Activated CD4-positive, alpha-beta memory T cell treated with anti-CD3 and anti-CD28 coated beads, Interleukin-2, amount 10 ng/mL, durations not matched to agents 7 days and 5 days (primary cell): ENCODE measurements at places on chromosomes 2 and 18. TPM values are rescaled to one million over a fixed set of nuclear protein-coding genes. Genes with fewer than 3 reads are reported as not detected.

- peak; percentile 56 for DNase-seq
- H3K36me3 ChIP-seq = peaks cover 4% of the 10 kb centered on the region
- peak overlapping the region; percentile 78 for H3K4me3 ChIP-seq
- H3K27ac ChIP-seq = peak overlapping the region; percentile 75
- peaks cover 12% of the 10 kb centered on the region for H3K4me1 ChIP-seq
Observed at GRCh38 chr2:26477126-26477910, 606 bp downstream of the OTOF start.

Gene GALNT14
- total RNA-seq = not detected

Gene PTPN4
- total RNA-seq = 84.5 TPM

Gene UGT1A4
- not detected for total RNA-seq

Gene DLGAP1
- 1.5 TPM for total RNA-seq

Gene SLC11A1
- 0.13 TPM for total RNA-seq

- H3K27ac ChIP-seq = no peak overlapping the region
- H3K4me1 ChIP-seq = no peaks in the 10 kb centered on the region
- H3K36me3 ChIP-seq = no peaks in the 10 kb centered on the region
- no peak overlapping the region for H3K4me3 ChIP-seq
- no peaks in the 10 kb centered on the region for H3K27me3 ChIP-seq
Observed at GRCh38 chr2:120791962-120792297, 56.3 kb downstream of the GLI2 start.

DNA sequence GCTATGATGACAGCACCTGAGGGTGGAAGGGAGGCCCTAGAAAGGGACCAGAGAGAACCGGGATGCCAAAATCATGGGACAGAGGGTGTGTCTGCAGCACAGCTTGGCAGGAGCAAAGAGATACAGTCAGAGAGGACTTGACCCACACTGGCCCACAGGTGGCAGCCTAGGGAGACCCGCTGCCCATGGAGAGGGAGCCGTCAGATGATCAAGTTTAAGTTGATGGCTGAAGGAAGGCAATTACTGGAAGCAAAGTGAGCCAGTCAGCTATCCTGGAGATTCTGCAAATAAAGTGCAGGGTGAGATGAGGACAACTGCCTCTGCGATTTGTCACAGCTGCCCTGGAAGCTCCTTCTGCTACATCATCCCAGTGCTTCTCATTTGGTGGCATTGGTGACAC is 74.0 kb downstream of the CMPK2 start:
- H3K36me3 ChIP-seq = no peaks in the 10 kb centered on the region

GRCh38 chr2:67579806-67580205 is 182.7 kb downstream of the ETAA1 start:
- H3K4me1 ChIP-seq = no peaks in the 10 kb centered on the region
- no peak overlapping the region for H3K4me3 ChIP-seq
- no peak overlapping the region for H3K27ac ChIP-seq
- DNase-seq = no peak
- no peaks in the 10 kb centered on the region for H3K27me3 ChIP-seq

- no peak for DNase-seq
- H3K4me3 ChIP-seq = no peak overlapping the region
- H3K36me3 ChIP-seq = peaks cover 40% of the 10 kb centered on the region
- H3K27ac ChIP-seq = no peak overlapping the region
Observed at GRCh38 chr2:200930947-200931626, 32.4 kb downstream of the ORC2 start.

- no peak for DNase-seq
- no peak overlapping the region for H3K27ac ChIP-seq
- no peaks in the 10 kb centered on the region for H3K36me3 ChIP-seq
Observed at GRCh38 chr2:129443235-129443864, 536.1 kb upstream of the RAB6C start.

DNA sequence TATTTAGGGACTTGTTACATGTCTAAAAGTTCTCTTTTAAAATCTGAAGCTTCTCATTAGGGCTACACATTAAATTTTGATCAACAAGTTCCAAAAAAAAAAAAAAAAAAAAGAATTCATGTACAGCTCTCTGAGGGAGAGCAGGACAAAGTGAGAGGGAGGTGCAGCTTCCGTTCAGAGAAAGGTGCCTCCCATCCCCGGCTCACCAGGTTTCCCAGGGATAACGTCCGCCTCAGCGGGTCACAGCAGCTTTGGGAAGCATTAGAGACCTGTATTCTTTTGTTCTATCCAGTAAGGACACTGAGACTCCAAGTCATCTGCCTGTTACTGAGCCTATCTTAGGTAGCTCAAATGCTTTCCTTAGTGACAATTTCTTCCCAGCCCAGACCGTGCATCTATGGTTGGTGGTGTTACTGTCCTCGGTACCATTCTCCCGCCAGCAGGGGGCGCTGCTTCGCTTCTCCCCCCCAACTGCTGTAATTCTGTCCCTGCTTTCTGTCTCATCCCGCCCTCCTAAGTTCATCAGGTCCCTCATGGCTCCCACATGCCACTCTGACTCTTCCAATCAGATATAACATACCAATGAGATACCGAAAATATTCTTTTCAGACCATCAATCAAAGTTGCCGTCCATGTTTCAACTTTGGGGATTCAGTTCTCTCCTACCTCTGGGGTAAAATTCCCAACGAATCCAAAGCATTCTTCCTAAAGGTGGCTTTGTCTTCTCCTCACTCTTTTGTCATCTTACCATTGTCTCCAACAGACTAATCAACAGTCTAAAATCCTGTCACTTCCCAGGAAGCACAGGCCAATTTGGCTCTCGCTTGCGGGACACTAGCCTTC is 466.5 kb downstream of the METTL4 start:
- H3K4me3 ChIP-seq = no peak overlapping the region
- H3K4me1 ChIP-seq = no peaks in the 10 kb centered on the region
- peaks cover 3% of the 10 kb centered on the region for H3K27me3 ChIP-seq
- DNase-seq = peak; percentile 53
- no peak overlapping the region for H3K27ac ChIP-seq
- no peaks in the 10 kb centered on the region for H3K36me3 ChIP-seq

Gene ASXL3
- not detected for total RNA-seq

DNA sequence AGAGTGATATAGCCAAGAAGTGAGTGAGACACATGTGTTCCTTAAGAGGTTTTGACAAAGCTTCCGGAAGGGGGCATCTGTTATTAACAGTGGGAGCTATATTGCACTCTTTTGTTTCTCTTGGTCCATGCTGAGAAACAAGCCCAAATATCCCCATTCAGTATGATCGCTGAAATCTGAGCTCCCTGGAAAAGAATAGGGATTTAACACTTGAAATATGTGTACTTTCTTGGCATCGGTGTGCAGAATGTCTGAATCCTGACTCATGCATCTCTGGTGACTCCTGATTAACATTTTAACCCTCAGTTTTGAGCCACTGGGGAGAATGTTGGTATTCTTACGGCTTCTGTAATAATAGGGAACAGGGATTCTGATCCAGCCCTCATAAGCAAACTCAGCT is 448.1 kb downstream of the TSN start:
- no peak overlapping the region for H3K27ac ChIP-seq
- no peaks in the 10 kb centered on the region for H3K36me3 ChIP-seq
- no peaks in the 10 kb centered on the region for H3K27me3 ChIP-seq
- DNase-seq = no peak
- H3K4me3 ChIP-seq = no peak overlapping the region

DNA sequence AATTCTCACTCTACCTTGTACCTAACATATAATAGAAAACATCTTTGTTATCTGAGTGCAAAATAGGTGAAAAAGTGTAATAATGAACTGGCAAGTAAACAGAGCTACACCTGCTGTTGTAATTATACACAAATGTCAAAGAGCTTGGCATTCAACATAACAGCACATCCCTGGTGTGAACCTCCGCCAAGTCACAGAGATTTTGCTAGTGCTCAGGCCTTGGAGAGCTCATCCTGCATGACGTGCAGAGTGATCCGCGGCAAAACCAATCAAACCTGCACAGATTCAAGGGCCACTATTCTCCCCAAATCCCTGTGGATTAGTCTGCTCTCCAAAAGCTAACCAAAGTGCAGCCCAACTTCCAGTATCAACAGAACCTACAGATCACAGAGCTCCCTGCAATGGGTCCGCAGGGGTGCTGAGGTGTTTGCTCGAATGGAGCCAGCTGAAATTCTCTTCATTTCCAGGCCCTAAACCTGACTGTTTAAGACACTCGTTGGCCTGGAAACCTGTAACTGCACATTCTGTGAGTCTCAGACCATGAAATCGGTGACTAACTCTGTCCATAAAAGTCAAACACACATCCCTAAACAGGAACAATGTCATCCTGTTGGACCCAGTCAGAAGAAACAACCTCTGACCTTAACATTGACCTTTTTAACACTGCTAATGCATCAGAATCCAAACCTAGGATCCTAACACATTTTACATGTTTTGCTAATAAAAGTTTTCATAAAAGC is 111.8 kb downstream of the EPB41L3 start:
- no peaks in the 10 kb centered on the region for H3K4me1 ChIP-seq
- H3K36me3 ChIP-seq = no peaks in the 10 kb centered on the region
- no peak overlapping the region for H3K27ac ChIP-seq
- no peaks in the 10 kb centered on the region for H3K27me3 ChIP-seq
- no peak for DNase-seq

GRCh38 chr2:241011751-241012510 is 13.5 kb downstream of the SNED1 start:
- H3K4me1 ChIP-seq = peaks cover 17% of the 10 kb centered on the region
- DNase-seq = peak; percentile 9
- H3K4me3 ChIP-seq = no peak overlapping the region
- no peaks in the 10 kb centered on the region for H3K36me3 ChIP-seq

Gene VWA3B
- total RNA-seq = not detected

- no peak overlapping the region for H3K4me3 ChIP-seq
- no peak for DNase-seq
- H3K27me3 ChIP-seq = no peaks in the 10 kb centered on the region
- peaks cover 18% of the 10 kb centered on the region for H3K4me1 ChIP-seq
- peaks cover 2% of the 10 kb centered on the region for H3K36me3 ChIP-seq
Observed at GRCh38 chr2:54084600-54084999, 30.8 kb upstream of the ACYP2 start.

Gene ACADL
- total RNA-seq = not detected

DNA sequence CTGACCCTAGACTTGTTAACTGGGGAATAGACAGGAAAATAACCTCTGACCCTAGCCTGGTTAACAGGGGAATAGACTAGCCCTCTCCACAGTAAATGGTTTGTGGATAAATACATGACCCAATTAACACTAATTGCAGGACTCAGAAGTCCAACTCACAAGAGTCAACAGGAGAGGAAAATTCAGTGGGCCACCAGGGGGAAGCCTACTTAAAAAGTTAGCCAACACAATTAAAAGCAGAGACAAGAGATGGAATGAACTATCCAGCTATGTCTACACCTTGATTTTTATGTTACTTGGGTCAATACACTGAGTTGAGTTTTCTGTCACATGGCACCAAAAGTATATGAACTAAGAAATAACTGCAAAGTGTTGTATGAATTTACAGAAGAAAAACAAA is 158.8 kb upstream of the SLC39A10 start:
- peaks cover 25% of the 10 kb centered on the region for H3K4me1 ChIP-seq
- H3K36me3 ChIP-seq = peaks cover 23% of the 10 kb centered on the region
- H3K27me3 ChIP-seq = no peaks in the 10 kb centered on the region
- DNase-seq = peak; percentile 55

DNA sequence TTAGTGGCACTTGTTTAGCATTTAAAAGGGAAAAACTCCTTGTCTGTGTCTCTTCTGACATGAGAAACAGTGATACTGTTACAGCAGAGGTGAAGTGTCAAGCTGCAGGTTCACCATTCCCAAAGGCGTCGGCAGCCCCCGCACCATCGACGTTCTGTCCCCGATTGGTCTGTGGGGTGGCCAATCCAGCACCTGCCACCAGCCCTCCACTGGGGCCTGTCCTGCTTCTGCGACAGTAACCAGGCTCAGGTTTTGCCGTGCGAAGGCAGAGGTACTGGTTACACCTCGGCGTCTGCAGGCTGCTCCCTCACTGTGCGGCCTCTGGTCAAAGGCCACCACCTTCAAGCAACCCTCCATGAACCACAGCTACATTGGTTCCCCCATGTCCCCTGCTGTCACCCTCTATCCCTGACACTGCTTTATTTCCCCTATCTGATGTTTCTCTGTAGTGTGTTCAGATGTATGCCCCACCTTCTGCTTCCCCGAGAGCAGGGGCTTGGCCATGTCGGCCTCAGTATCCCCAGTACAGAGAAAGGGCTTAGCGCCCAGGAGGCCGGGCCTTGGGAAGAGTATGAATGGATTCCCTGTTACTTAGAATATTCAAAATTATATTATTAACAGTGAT is 8.6 kb upstream of the ESPNL start:
- H3K36me3 ChIP-seq = peaks cover 13% of the 10 kb centered on the region
- no peak overlapping the region for H3K27ac ChIP-seq
- H3K4me3 ChIP-seq = no peak overlapping the region
- peaks cover 7% of the 10 kb centered on the region for H3K4me1 ChIP-seq

DNA sequence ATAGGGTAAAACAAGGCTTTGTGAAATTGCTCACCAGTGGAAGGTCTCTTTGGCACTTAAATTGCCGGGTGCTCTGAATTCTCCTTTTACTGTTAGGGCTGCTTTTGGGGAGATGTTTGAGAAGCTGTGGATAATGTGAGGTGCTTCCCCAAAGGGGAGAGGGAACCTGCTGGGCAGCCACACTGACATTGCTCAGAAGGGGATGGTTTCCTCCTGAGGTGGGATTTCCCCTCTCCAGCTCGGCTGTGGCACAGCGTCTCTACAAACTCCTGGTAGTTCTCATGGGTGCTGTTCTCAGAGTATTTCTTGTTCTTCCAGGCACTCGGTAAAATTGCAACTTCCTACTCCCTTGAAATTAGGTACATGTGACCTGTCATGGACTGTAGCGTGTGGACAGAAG is 124.2 kb downstream of the LPIN1 start:
- H3K27me3 ChIP-seq = peaks cover 7% of the 10 kb centered on the region
- no peak overlapping the region for H3K27ac ChIP-seq
- no peaks in the 10 kb centered on the region for H3K36me3 ChIP-seq
- H3K4me3 ChIP-seq = no peak overlapping the region

Gene NEU2
- not detected for total RNA-seq
